ENCODE measurements at places on chromosomes 6 and 20.

DNA sequence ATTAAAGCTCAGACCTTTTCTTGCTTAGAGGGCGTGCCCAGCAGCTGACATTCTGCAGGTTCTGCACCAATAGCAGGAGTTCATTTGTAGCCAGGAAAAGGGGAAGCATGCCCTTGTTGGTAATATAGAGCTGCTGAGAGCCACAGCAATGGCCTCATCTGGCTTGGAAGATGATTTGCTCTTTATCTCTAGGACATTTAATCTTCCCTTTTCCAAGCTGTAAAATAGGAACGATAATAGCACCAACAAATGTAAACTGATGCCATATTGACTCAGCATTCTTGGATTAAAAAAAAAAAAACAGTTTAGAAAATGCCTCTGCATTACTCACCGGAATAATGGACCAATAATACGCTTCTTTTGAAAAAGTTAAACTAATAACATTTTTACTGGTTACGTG lies 93.4 kb upstream of the SLC2A12 start:
- no peak for DNase-seq

DNA sequence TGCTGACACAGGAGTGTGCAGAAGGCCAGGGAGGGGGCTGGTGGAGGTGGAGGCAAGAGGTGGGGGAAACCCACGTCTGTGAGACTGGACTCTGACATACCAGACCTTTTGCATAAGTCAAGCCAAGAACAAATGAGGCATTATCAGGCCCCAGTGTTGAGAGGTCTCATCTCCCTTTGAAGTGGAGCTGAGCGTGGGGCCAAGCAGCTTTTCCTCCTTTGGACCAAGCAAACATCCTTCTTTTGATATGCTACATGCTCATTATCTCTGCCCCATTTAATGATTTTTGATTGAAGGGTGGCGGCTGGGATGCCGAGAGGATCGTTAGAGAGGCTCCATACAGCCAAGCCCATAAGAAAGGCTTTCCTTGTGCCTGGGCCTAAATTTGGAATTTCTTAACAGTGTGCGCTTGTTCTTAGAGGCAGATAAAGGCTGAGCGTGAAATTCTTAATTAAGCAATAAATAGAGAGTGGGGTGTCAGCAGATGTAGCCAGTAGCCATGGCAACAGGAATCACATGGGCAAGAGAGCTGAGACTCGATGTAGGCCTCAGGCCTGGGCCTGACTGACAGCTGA lies 244.5 kb downstream of the PKHD1 start:
- peak; percentile 6 for DNase-seq

DNA sequence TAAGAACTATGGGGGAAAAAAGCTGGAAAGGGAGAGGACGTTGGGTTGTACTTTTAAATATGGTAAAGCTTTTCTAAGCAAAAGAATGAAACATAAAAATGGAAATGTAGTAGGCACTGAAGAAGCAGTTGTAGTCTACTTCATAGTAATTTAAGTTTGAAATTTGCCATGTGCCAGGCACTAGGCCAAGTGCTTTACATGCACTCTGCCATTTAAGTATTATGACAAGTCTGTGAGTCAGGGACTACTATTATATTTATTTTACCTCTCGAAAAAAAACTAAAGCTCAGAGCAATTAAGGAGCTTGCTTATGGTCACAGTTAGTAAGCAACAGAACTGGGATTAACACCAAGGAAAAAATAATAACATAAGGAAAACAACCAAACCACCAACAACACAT lies 257.8 kb downstream of the GMDS start:
- no peak for DNase-seq

DNA sequence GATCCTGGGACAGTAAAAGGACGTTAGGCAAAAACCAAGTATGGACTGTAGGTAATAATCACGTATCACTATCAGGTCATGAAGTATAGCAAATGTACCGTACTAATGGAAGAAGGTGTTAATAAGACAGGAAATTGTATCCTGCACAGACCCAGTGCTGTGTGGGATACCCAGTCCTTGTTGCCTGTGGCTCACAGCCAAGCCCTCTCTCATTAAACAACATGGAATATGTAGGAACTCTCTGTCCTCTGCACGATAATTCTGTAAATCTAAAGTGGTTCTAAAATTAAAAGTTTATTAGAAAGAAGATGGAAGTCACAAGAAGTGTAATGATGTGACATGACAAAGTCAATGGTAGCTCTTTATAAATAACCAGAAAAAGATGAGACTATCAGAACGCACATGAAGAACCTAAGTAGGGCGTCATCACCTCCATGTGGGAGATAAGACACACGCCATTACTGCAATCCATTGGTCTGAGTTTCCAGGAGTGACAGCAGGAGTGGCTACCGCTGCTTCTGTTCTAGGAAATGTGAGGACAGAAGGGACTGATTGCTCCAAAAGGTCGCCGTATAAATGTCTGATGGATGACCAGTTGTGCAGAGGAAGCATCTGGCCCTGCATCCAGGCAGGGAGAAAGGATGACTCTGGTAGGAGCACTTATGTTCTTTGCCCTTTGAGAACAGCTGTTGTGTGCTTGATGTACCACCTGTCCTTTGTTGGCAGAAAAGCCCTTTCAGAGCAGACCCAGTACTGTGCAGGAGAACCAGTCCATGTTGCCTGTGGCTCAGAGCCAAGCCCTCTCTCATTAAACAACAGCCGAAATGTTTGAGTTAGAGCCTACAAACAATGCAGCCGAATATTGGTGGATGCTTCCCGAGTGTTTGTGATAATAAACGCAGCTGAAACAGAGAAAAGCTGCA lies 125.6 kb downstream of the FIG4 start:
- no peak for DNase-seq

DNA sequence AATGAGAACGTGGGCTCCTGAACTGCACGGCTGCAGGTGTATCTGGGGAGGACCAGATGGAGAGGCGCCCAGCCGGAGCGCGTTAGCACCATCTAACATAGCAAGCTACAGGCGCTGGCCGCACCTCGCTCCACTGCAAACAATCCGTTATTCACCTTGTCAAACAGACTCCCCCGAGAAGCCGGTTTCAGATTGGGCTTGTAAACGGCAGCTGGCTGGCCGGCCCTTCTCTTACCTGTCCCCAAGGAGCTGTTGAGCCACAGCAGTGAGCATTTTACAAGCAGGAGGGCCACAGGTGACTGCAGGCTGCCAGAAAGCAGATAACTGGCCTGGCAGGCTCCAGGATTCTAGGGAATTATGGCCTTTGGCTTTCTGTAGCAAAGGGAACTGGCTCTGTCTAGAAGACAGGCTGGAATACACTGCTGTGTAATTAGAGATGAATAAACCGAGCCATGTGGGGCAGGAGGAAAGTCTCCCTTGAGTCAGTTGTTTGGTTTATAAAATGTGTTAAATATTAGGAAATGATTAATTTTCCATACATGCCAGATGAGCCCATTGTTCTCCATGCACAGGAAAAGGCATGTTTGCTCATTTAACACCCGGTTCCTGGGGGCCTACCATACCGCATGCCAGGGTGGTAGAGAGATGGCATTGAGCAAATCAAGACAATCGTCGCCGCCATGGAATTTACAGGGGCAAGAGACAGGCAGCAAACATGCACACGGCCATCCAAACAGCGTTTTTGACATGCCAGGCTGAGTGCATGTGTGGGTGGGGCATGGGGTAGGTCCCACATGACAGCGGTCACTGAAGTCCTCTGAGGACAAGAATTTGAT lies 159.3 kb downstream of the NFATC2 start:
- no peak for DNase-seq

DNA sequence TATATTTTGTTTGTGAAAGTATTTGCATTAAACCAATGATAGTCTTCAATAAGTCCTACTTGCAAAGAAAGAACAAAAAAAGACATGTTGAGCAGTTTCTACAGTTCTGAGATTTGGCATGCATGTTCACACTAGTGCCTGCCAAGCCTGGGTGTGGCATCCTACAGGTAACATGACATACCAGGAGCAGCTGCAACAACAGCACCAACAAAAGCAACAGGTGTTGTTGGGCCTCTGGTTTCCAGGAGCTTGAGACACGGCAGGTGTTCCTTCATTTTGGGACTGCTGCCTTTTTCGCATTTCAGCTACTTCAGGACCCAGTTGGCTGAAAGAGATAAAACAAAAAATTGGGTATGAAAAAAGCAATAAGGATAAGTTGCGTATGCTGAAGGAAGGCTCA lies 41.2 kb upstream of the MTRF1L start:
- DNase-seq = no peak

Data from midbrain (tissue), 1 donor.